ENCODE measurements at places on chromosomes 16 and 17.

DNA sequence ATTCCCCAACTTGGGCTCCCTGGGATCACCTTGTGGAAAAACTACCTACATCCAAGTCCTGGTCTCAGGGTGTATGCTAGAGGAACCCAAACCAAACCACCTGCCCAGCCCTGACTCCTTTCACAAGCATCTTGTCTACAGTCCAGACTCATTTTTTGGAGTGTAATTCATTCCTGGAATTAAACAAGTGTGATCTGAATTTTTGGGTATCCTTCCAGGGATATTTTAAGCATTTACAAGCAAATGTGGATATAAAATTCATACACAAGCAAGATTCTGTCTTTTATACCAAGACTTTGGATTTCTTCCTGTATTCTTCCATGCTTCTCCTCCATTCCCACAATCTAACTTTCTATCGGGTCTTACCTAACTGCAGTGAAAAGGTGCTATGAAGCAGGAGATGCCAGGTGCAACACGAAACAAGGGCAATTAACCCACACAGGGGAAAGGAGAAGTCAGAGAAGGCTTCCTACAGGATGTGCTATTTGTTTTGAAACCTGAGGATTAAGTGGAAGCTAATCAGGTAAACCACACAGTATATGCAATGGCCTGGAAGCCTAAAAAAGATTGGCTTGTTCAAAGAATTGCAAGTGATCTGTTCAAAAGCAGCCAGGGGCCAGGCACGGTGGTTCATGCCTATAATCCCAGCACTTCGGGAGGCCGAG lies 417.2 kb upstream of the C16orf82 start:
- DNase-seq = no peak

DNA sequence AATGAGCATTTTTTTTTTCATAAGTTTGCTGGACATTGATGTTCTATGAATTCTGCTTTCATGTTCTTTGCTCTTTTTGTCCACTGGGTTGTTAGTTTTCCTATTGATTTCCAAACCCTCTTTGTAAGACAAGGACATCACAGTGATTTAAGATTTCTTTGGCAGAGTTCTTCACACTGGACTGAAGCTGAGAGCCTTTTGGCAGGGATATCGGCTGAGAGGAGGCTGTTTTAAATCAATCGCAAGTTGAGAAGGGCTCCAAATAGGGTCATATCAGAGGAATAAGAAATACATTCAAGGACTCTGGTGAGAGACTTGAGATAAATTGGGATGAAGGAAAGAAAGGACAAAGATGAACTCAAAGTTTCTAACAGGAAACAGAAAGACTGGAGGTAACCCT lies 165.8 kb upstream of the AXIN2 start:
- DNase-seq = peak; percentile 69

DNA sequence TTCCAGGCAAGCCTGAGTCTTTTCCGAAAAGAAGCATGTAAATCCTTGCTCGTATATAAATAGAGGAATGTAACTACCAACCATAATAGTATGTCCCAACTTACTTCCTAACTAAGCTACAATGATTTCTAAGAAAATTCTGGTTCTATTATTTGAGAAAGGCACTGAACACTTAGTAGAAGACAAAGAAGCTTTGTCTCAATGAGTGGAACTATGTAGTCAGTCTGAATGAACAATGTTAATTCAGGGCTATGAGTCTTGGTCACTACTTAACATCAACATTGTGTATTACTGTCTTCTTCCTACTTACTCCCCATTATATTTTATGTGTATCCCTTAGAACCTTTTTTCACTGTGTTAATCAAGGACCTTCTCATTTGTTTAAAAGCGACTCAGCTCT lies 206.0 kb downstream of the CYB561 start:
- DNase-seq = no peak

DNA sequence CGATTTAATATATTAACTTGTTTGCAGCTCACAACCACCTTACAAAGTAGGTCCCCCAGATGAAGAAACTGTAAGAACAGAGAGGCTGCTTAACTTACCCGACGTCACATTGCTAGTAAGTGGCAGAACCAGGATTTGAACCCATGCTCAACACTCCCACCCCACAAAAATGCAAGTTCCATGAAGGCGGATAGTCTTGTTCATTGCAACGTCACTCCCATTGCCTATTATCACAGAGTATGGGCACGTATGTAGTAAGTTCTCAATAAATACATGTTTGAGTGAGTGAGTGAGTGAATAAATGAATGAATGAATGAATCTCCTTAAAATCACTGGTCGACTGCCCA lies 1.1 kb downstream of the USP31 start:
- no peak for DNase-seq

- no peak for DNase-seq
Measured at GRCh38 chr17:75828076-75828400, 16.2 kb downstream of the UNC13D start.

- DNase-seq = no peak
Measured at GRCh38 chr17:21388066-21388465, 11.9 kb downstream of the KCNJ12 start.

DNA sequence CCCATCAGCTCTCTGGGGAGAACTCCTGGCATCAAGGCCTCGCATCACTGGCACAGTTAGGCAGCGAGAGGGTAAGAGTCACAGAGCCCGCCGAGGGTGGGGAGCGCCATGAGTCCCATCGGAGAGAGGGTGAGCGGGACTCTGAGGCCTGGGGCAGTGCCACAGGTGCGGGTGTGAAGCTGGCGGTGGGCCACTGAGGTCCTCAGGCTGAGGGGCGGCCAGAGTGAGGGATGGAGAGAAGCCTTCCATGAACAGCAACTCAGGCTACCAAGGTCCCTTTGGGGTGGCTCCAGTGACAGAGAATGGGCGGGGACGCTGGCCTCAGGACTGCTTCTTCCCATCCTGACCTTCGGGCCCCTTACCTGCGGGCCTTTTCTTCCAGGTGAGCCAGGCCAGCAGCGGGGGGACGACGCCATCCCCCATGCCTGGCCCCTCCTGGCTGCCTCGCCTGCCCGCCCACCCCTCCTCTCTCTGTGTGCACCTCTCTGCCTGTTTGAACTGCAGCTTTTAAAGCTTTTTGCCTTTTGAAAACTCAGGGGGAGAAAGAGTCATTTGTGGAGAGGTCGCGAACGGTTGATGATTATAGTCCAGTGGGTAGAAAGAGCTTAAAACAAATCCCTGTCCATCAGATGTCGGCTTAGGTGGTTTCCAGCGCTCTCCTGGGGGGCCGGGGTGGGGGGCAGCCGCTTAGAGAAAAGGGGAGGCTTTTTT lies 149.3 kb upstream of the GSE1 start:
- no peak for DNase-seq

DNA sequence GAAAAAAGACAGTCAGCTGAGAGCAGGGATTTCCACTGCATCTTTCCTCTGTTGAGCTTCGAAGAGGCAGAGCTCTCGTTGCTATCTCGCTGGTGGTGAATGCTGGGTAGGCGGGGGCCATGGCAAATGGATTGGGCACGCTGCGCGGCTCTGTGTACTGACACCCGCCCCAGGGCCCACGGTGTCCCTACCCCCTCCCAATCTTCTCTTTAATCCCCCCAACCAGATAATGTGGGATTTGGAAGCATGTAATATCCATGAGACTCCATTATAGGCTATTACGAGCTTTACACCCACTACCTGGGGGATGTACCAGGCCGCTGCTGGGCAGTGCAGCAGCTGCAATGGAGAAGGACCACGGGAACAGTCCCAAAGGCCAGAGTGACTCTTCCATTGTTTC lies 8.3 kb downstream of the PIPOX start:
- no peak for DNase-seq

DNA sequence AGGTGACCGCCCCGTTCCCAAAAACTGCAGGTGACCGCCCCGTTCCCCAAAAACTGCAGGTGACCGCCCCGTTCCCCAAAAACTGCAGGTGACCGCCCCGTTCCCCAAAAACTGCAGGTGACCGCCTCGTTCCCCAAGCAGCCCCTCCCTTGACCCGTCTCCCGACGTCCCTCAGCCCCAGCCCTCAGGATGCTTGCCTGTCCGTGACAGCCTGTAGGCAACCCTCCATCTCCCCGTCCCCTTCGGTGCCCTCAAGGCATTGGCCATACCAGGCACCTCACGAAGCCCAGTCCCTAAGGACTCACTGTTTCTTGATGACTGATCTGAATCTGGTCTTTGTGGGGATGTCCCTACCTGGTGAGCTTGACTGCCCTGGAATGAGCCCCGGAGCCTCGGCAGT lies 25.1 kb downstream of the SGSM2 start:
- DNase-seq = no peak

- no peak for DNase-seq
Measured at GRCh38 chr16:67647111-67647651, 2.2 kb downstream of the CARMIL2 start.

DNA sequence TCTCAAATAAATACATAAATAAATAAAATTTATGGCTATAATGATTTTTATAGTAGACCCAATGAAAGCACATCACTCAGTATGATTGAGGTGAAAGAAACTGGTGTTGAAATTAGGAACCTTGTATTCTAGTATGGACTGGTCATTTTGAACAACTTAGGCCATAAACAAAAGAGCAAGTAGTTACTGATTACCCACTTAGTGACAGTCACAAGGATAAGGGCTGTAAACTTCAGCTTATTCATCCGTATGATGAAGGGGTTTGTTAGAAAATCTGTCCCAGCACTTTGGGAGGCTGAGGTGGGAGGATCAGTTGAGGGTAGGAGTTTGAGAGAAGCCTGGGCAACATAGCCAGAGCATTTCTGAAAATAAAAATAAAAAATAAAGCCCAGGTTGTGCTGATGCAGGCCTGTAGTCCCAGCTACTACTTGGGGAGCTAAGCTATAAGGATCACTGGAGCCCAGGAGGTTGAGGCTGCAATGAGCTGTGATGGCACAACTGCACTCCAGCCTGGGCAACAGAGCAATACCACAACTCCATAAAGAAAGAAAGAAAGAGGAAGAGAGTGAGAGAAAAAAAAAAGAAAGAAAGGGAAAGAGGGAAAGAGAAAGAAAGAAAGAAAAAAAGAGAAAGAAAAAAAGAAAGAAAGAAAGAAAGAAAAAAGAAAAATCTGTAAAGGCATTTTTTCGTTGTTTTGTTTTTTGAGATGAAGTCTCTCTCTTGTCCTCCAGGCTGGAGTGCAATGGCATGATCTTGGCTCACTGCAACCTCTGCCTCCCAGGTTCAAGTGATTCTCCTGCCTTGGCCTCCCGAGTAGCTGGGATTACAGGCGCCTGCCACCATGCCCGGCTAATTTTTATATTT lies 4.2 kb upstream of the SPAG9 start:
- DNase-seq = no peak

DNA sequence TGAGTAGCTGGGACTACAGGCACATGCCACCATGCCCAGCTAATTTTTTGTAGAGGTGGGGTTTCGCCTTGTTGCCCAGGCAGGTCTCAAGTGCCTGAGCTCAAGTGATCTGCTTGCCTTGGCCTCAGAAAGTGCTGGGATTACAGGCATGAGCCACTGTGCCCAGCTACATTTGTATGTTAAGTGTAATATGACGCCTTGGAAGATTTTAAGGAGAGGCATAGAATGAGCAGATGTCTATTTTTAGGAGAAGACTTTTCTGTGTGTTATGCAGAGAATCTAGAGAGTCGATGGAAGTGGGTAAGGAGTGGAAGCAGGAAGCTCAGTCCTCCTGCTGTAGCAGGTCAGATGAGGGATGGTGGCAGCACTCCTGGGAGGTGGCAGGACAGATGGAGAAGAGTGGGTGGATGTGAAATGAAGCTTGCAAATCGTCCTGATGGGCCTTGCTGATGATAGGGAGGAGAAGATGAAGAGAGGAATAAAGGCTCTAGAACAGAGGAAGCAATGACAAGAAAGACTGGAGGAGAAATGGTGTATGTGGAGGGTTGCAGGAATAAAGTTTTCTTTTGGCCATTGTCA lies 125.3 kb downstream of the SHISA6 start:
- DNase-seq = no peak

- DNase-seq = peak; percentile 79
Measured at GRCh38 chr16:73000020-73000906, 47.7 kb downstream of the ZFHX3 start.

GRCh38 chr17:16878606-16879005 lies 93.3 kb downstream of the TNFRSF13B start:
- no peak for DNase-seq

DNA sequence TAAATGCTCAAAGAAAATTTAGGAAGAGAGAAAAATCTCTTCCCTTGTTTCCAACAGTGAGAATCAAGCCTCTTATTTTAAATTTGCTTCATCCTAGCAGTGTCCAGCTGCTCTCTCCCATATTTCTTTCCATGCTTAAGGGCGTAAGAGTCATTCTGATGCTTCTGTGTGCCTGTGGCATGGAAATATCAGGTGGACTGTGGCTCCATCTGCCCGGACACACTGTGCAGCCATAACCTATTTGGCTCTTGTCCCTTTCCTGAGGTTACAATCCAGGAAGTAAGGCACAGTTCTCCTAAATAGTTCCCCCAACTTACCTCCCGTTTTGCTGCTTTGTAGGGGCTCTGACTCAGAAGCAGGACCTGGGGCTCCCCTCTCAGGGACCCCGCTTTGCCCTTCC lies 6.3 kb upstream of the KRT222 start:
- DNase-seq = no peak

DNA sequence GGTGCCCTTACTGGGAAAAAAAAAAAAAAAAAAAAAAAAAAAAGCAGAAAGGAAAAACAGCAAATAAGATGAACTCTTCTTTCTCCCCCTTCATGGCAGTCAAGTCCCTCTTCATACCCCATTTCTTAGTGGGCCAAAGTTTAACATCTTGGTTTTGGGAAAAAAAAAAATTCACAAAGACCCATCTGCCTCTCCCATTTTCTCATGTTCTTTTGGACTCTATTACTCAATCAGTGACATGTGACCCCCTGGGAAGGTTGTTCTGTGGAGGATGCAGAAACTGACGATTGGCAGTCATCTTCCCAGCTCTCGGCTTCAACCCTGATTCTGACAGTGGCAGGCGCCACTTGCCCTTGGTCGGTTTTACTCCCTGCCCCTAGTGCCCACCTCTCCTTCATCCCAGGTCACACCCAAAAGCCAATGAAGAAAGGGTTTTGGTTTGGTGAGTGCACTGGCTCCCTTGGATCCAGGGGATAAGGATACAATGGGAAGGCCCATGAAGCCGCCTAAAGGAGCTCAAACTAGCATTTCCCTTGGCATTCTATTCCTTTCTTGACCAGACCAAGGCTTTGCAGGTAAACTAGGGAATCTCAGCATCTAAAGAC lies 60.7 kb upstream of the TBX2 start:
- DNase-seq = no peak

- no peak for DNase-seq
Measured at GRCh38 chr16:51225878-51226277, 74.8 kb upstream of the SALL1 start.

DNA sequence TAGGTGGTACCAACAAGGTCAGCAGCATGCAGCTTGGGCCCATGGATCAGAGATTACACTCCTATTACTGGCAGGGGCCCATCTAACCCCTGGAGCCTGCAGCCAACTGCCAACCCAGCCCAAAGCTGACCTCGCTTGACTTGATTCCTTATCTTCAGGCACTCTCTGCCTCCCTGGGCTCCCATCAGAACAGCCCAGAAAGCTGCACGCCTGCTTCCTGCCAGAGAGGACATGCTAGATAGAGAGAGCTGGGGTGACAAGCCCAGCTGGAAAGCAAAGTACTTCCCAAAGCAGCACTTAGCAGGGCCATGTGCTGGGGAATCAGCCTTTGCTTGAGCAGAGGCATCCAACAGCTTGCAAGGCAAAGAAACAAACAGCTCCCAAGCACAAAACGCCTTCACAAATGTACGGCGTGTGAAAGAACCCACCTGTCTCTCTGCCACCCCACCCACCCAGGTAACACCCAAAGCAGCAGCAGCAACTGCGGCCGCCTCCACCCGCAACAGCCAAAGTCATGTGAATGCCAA lies 74.2 kb upstream of the NLK start:
- no peak for DNase-seq

GRCh38 chr17:27327871-27328270 lies 34.0 kb downstream of the WSB1 start:
- no peak for DNase-seq

Measured in muscle of leg (tissue), 16 donors.